DND-41 (cell line): ENCODE measurements at places on chromosomes 4 and X.

- no peak for DNase-seq
Observed at GRCh38 chr4:81963763-81964020, 410.1 kb downstream of the HNRNPD start.

DNA sequence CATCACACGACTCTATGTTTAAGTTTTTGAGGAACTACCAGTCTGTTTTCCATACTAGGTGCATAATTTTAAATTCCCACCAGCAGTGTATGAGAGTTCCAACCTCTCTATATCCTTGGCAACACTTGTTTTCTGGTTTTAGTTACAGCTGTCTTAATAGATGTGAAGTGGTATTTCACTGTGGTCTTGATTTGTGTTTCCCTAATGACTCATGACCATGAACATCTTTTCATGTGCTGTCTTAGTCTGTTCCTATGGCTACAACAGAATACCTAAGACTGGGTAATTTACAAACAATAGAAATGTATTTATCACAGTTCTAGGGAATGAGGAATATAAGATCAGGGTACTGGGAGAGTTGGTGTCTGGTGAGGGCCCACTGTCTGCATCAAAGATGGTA is 51.5 kb upstream of the GPR78 start:
- DNase-seq: no peak

GRCh38 chr4:67109276-67109675 is 436.0 kb downstream of the CENPC start:
- no peak for DNase-seq

- no peak for DNase-seq
Observed at GRCh38 chr4:16579866-16580265, 318.6 kb downstream of the LDB2 start.
